Adipocyte (in vitro differentiated cells): ENCODE measurements at places on chromosomes 7 and 10.

GRCh38 chr7:151817315-151817690 lies 59.6 kb downstream of the PRKAG2 start:
- no peak for DNase-seq

DNA sequence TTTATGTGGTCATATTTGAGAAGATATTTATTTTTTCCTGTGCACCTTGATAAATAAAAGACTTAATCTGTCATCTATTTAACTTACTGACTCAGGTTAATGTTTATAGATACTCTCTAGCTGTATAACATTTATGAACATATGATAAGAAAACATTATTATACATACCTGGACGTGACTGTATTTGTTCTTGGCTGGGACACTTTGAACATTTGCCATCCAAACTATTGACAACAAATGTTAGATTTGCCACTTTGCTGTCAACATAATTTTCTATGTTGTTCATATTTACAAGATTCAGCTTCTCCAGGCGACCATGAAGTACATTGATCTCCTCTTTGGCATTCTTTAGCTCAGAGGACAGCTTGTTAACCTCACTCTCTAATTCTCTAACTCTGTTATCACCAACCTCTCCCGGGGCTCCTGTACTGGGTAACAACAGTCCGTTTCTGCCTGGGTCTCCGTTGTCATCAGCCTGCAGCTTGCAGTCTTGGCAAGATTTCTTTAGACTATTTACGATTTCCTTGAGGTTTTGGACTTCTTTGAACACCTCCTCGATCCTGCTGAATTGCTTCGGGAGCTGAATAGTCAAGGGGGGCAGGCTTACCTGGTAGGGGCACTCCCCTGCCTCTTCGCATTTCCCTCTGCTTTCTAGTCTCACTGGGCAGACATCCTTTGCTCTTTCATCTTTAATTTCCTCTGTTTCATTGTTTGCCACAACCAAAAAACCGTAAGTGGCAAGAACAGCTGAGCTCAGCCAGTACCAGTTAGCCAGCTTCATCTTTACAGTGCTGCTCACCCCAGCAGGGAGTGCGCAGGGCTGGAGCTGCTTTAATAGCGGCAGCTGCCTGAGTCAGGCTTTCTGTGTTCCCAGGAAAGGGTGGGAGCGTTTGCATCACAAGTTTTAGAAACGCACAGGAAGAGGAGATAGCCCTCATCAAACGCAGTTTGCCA lies at the start of gene FGL2:
Gene FGL2 (minus strand): TSS at position 807 of the 954 bp plus-strand sequence. CDS start 26 bp downstream, at position 781.
- DNase-seq: peak; percentile 50

DNA sequence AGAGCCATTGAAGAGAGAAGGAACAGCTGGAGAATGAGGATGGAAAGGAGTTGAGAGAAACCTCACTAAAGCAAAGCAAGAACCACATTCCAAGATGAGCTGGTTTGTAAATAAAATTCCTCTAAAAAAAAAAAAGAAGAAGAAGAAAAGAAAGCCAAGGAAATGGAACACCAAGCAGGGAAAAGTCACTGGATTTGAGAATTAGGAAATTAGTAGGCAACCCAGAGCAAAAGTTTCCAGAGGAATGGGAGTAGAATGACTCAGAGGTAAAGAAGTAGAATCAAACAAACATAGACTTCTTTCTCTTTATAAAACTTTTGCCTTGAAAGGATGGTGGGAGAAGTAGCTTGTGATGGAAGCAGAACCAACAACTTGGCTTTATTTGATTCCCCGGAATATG lies 3.9 kb downstream of the CH25H start:
- peak; percentile 47 for DNase-seq

DNA sequence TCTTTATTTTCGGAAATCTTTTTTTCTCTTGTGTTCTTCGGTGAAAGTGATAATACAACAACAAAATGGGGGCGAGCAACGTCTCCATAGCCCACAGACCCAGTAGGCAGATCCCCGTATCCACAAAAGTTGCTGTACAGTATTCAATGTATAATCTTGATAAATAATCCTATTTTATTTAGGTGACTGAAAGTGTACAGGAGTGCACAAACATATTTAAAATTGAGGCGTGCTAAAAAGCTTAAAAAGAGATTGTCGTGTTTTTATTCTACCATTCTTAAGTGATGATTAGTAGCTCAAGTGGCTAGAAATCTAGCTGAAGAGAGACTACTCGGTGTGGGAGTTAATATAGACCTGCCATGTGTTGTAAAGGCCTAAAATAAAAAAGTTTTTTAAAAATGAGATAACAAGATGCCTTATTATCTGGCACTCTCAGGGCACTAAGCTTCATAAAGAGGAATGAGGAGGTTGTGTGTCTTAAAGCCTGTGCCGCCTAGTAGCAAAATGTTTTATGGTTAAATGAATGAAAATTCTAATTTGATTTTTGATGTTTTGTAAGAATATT lies 1.6 kb downstream of the CAPZA2 start:
- peak; percentile 18 for DNase-seq

DNA sequence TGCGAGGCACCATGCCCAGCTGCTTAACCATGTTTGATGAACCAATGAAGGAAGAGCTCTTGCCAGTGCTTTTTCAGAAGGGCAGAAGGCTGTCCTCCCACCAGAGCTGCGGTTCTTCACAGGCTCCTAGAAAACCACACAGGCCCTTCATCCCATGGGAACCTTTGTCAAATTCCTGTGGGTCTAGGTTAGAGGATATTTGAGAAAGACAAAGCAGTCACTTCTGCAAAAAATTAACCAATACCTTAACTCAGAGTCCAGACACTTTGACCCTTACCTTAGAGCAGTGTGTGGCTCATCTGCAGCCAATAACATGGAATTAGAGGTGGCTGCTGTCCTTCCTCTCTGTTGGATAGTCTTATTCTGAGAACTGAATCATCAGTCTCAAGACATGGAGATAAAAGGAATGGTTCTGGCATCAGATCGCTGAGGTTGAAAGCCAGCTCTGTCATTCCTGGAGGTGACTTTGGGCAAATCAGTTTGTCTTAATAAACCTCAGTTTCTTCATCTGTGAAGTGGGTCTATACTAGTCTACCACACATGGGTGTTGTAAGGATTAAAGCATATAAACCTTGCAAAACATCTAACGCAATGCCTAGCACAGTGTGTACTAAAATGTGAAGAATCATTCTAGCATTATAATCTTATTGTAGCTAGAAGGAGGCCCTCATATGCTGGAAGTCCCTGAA lies 65.1 kb upstream of the PIP4K2A start:
- DNase-seq: no peak

DNA sequence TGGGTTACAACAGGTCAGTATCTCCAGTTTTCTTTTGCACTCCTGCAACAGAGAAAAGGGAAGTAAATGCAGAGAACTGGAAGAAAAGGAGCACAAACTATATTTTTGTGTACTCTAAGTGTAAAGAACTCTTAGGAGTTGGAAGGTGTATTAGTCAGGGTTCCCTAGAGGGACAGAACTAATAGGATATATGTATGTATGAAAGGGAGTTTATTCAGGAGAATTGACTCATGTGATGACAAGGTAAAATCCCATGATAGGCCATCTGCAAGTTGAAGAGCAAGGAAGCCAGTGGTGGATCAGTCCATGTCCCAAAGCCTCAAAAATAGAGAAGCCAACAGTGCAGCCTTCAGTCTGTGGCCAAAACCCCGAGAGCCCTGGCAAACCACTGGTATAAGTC lies 22.6 kb upstream of the RAB18 start:
- DNase-seq: no peak

DNA sequence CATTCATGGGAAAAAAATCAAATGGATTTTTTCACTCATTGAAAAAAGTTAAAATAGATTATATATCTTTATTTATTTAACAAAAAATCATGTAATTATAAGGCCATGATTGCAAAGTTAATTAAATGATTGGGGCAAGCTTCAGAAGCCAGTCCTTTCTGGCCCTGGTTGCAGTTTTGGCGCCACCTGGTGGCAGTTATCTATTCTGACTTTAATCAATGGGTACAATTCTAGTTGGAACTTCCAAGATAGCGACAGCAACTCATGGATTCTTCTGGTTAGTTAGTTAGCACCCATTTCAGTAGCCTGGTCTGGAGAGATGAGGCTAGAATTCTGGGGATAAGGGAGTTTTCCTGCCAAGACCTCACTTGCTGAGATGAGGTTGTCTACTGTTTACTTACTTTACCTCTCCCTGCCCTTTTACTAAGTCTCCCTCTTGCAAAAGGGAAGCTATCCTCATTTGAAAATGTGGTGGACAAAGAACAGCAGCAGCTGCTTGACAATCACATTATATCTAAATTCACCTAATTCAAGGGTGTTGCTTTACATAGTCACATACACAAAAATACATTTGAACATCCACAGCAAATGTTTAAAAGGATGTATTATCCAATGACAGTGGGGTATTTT lies 42.3 kb downstream of the NOC3L start:
- peak; percentile 88 for DNase-seq

- DNase-seq: peak; percentile 73
Measured at GRCh38 chr7:121313793-121314676, 14.8 kb upstream of the WNT16 start.

GRCh38 chr7:135434047-135434446 lies 75.9 kb downstream of the CNOT4 start:
- no peak for DNase-seq

GRCh38 chr10:93701866-93702209 lies 554 bp downstream of the FRA10AC1 start:
- DNase-seq: peak; percentile 76

DNA sequence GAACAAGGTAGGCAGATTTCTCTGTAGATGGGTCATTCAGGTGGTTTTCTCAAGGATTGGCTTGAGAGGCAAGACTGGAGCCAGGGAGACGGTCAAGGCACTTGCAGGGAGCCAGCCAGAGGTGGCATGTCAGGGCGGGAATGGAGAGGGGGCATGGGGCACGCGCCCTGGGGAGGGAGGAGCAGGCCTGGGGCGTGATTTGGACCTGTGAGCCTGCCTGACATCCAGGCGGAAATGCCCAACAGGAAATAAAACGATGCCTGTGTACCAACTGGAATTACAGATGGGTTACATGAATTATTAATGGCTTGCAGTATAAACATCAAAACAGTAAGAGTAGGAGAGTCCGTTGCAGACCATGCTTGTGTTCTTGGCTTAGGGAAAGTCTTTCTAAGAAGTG lies 8.6 kb upstream of the SUN1 start:
- no peak for DNase-seq

DNA sequence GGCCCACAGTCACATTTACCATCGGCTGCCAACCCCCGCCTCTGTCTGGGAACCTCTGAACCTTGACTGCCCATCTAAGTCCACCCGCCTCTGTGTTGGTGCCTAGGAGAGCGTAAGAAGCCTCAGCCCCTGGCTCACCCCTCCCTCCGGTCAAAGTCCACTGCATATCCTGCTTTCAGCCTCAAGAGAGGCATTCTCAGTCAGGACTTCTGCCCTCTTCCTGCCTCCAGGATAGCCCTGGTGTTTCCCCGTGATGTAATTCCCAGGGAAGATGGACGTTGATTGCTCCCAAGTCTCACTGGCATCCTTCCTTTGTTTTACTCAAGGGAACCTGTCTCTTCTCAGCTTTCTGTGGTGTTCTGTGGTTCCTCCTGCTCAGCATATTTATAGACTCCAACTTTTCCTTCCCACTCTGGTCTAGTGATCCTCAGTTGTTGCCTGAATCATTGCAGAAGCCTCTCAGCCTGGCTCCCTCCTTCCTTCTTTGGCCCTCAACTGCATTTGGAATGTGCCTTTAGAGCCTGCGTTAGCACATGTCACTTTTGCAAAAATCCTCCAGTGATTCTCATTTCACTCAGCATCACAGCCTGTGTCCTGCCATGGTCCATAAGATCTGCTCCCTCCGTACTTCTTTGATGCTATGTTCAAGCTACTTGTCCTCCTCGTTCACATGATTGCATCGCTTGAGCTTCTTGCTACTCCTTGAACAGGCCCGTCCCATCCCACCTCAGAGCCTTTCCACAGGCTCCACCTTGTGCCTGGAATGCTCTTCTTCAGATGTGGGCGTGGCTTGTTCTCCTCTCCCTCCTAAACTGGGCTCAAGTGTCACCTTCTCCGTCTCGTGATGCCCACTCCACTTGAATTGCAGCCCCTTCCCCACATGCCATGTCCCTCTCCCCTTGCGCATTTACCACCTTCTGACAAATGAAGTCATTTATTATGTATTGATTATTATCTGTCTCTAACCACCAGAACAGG lies 124.2 kb downstream of the PLPP4 start:
- no peak for DNase-seq

- no peak for DNase-seq
Measured at GRCh38 chr7:134371536-134371935, 54.8 kb upstream of the SLC35B4 start.

DNA sequence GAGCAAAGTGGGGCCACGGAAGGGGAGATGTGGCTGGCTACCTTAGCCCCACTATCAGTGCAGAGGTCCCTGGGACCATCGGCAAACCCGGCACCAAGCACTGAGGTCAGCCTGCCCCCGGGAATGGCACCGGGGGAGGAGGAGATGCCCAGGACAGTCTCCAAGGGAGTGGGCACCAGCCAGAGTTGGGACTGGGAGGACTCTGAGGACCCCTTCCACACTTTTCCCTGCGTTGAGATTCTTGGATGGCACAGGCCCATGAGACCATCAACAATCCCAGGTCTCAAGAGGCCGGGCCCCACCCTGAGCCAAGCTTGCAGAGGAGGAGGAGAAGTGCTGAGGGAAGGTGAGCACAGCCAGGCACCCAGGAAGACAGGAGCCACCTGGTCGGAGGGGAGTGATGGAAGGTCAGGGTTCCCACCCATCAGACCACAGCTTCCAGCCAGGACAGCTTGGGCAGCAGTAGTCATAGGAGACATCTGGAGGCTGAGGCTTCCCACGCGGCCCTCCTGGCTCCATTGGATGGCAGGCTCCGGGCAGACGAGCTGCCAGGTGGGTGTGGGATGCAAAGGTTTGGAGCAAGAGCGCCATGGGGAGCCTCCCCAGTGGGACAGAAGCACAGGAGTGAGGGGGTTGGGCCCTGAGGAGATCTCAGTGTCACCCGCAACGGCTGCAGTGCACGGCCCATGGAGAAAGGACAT lies 2.6 kb upstream of the OPN4 start:
- DNase-seq: no peak

DNA sequence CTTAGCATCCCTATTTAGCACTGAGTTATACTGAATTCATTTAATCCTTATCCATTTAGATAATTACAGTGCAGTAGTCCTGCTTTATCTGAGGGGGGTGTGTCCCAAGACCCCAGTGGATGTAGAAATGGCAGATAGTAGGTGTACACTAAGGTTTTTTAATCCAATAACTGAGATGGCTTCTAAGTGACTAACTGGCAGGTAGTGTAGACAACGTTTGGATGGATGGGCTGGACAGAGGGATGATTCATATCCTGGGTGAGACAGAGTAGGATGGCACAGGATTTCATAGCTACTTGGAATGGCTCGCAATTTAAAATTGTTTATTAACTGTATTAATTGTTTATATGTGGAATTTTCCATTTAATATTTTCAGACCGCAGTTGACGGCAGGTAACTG lies 295.6 kb downstream of the CCDC3 start:
- DNase-seq: no peak

GRCh38 chr7:111820121-111820520 lies 257.8 kb upstream of the IMMP2L start:
- DNase-seq: no peak

DNA sequence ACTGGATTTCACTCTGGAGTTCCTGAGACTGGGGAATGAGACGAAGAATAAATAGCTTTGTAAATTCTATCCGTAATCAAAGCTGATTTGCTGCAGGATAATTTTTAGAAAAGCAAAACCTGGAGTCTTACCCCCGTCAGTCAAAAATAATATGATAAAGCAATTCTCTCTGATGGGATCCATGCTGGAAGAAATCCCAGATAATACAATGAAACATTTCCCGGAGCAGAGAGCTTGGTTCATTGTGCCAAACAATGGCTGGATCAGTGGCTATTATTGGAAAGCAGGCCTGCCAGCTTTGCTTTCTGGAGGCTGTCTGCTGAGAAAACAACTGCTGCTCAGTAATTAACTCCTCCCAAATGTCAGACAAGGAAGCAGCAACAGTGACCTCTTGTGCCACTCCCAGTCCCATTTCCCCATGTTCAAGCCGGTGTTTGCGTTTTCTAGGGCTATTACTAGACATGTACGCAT lies 609.4 kb upstream of the PCDH15 start:
- DNase-seq: no peak
